Bladder microvascular endothelial cell (primary cell): ENCODE measurements at places on chromosomes 7 and 10. TPM values are rescaled to one million over a fixed set of nuclear protein-coding genes. Genes with fewer than 3 reads are reported as not detected.

The LYZL2 gene
- not detected in 2 replicates for total RNA-seq

The IDI2 gene
- not detected in 2 replicates for total RNA-seq

The UBE2D4 gene
- total RNA-seq, result 4.7 and 9.1 TPM in 2 replicates

The CDHR3 gene
- 0.81 and 1.2 TPM in 2 replicates for total RNA-seq

The HOXA13 gene
- total RNA-seq, result not detected in 2 replicates
